ENCODE measurements at places on chromosomes 11 and 22.

DNA sequence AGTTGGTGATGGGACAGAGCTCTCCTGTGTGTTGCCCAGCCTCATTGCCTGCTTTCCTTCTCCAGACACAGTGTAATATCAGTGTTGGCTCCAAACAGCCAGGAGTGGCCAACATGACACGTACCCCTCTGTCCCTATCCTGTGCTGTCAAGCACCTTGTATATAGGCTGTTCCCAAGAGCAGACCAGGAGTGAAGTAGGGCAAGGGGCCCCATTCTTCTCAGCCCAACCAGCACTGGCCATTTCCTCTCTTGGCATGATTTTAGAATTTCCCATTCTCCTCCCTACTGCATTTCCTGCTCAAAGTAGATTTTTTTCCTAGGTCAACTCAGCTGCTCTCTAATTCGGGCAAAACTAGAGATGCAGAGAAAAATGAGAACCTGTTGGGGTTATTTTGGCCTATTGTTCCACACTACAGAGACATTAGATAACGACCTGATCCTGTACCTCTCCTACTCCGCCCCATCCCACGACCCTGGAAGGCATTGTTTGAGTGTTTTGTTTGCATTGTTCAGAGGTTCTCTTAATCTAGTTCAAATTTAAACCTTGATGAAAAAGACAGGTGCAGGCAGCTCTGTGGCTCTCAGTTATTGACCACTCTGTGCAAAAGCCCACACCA, 95.6 kb downstream of the RASSF10 start:
- DNase-seq = no peak

GRCh38 chr22:44698531-44699421, 3.2 kb upstream of the PRR5 start:
- DNase-seq = peak; percentile 21

GRCh38 chr11:32894149-32894827, 1.7 kb downstream of the QSER1 start:
- DNase-seq = peak; percentile 19

- no peak for DNase-seq
These were observed 14.4 kb upstream of the SPTBN2 start for GRCh38 chr11:66743271-66743968.

Measured in GF-D8 (cell line).